Kidney (tissue), 22 donors: ENCODE measurements at places on chromosomes 12 and 14. TPM values are rescaled to one million over a fixed set of nuclear protein-coding genes. Genes with fewer than 3 reads are reported as not detected.
A peak's percentile ranks its signal among the peaks of the same experiment; 100 is the strongest.

DNA sequence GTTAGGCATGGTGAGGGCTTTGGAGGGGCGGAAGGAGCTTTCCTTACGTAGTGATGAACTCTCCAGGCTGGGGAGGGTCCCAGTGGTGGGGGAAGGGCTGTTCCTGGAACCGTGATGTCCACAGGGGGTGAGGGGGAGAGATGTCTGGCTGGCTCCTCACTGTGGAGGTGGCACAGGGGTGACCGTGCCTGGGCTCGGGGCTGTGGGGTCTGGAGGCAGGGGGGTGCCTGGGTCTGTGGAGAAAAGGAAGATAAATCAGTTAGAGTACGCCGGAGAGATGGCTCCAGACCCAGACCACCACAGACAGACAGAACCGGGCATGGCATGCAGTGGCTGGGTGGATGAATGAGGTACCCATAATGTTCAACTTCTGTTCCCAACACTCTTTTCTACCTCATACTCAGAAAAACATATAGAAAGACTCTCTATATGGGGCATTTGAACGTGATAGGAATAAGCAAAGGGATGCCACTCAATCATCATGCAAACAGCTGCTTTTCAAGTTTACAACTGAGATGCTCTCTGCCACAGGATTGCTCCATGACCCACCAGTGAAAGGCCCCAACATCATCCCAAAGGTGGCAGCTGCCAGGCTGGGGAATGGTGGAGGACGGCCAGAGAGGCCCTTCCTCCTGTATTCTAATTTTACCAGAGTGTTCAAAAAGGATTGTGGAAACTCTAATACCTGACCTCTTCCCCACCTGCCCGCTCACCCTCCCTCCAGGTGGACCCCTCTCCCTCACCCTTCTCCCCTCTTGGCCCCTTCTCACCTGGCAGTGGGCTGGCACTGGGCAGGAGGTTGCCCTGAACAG, 5.6 kb downstream of the MYL6 start:
- DNase-seq = no peak

- DNase-seq = no peak
Measured at GRCh38 chr14:76589246-76589645, 172.0 kb upstream of the VASH1 start.

GRCh38 chr14:71595441-71595840, 336.8 kb upstream of the RGS6 start:
- no peak for DNase-seq

DNA sequence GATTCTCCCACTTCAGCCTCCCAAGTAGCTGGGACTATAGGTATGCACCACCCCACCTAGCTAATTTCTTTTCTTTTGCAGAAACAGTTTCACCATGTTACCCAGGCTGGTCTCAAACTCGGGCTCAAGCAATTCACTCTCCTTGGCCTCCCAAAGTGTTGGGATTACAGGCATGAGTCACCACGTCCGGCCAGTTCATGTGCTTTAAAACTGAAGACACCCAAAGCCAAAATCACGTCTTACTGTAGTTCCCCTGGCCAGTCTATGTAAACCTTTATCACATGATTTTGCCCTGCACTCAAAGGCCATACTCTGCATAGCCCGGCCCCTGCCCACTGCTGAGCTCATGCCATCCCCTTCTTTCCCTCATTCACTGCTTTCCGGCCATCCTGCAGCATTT, 4.5 kb downstream of the ALKBH2 start:
- DNase-seq = no peak

GRCh38 chr14:88895116-88895515, 70.7 kb downstream of the TTC8 start:
- DNase-seq = no peak

PZP gene
- polyA plus RNA-seq = not detected

DNA sequence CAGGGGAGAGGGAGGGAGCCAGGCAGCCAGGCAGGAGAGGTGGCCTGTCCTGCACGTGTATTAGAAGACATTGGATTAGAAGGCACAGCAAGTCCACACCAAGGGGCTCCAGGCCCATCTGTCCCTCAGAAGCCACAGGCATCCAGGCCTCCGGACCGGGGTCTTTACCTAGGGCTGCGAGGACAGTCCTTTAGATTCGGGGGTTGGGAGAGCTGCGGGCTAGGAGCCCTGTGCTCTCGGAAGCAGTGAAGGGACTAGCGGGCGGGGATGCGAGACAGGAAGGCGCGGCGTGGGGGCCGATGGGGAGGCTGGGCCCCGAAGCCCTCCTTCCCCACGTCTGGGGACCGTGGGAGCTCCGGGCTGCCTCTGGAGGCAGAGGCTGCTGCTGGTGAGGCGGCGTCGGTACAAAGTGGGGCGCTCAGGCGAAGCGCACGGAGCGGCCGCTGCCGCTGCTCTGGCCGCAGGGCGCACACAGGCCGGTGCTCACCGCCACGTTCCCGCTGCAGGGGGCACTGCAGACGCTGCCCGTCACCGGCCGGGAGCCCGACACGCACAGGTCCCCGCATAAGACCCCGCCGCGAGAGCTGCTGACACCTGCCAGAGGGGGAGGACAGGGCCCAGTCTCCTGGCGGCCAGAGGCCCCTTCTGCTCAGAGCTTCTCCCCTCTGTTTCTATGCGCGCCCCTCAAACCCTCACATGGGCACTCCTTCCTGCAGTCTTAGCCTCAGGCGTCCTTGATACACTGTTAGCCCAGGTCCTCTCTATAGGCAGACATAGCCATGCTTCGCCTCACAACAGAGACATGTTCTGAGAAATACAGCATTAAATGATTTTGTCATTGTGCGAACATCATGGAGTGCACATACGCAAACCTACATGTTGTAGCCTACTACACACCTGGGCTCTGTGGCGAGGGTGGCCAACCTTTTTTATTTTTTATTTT, 17.3 kb downstream of the KRT7 start:
- peak; percentile 61 for DNase-seq

DNA sequence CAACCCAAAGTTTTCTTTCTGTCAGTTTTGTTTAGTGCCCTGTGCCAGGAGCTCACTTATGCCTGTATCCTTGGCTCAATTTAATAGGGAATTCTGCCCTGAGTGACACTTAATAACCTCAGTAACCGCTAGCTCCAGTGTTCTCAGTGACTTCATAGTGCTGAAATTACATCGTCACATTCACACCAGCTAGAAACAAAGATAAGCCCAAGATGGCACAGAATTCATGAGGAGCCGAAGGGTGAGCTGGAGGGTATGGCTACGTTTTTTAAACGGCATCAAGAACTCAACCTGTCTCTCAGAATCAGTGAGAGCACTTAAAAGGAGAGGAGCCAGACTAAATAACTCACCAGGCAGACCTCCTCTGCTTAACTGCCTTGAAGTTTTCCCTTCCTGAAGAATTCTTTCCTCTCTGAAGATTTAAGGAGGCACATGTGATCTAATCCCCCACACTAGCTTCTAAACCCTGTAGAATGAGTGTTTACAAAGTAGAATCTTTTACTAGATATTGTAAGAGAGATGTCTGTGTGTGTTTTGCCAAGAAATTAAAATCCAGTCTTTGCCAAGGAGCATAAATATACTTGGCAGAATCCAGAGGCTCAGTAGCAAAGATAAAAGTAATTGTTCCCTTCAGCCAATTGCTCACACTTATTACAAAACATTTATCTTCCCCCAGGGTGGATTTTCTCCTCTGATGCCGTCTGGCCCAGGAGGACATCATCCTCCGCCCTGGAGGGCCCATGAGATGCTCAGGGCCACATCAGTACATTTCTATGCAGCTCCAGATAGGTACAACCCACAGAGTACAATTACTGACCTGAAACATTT, 37.3 kb downstream of the PTGER2 start:
- DNase-seq = no peak

FGF23 gene
- polyA plus RNA-seq = not detected

DNA sequence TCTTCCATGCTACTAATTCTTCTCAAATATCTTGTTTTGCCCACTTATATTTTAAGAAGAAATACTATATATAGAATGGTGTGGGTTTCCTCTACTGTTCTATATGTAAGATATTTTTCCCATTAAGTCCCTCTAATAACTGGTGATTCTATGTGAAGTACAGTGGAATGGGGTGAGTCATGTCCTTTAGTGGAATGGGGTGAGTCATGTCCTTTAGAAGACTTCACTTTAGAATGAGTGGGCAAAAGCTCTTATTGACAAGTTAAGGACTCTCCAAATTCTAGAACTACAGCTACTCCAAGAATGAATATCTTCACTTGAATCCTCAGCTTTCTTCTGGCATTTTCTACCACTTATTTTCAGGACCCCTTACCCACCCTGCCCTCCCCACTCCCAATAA, 349.9 kb downstream of the ETNK1 start:
- DNase-seq = no peak

CMA1 gene
- not detected for polyA plus RNA-seq

DNA sequence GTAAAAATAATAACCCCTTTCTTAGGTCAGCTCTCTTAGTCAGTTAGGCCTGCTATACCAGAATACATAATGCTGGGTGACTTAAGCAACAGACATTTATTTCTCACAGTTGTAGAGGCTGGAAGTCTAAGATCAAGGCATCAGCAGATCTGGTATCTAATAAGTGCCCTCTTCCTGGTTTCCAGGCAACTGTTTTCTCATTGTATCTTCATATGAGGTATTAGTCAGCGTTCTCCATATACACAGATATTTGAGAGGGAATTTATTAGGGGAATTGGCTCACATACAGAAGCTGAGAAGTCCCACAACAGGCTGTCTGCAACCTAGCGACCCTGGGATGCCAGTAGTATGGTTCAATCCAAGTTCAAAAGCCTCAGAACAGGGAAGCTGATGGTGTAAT, 896.0 kb downstream of the GALC start:
- no peak for DNase-seq

DNA sequence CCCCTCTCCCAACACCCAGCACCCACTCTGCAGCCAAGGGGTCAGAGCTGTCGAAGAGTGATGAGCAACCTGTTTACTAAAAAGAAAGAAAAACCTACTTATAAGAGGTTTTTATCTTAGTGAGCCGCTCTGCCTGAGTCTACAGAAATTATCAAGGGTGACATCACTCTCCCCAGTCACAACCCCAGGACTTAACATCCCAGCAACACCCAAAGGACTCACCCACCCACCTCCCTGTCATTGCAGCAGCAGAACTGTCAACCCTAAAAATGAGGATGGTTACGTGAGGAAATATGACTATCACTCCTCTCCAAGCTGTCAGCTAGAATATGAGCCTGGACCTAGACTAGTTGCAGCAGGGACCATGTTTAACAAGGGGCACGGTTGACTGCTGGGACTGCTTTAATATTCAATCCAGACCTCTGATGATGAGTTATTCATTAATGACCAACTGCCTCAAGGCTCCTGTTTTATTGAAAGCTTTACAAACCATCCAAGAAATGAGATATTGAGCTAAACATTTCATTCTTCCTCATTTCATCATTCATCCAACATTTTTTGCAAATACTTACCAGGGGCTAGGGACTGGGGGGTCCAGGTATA, 53.9 kb upstream of the FICD start:
- no peak for DNase-seq

SYT10 gene
- polyA plus RNA-seq = 0.30 TPM

GRCh38 chr12:132307976-132308852, 21.2 kb downstream of the GALNT9 start:
- no peak for DNase-seq

SERPINA4 gene
- polyA plus RNA-seq = 28.3 TPM

GRCh38 chr12:102481705-102482425, 1.5 kb upstream of the IGF1 start:
- DNase-seq = no peak
